Transverse colon (tissue), 4 donors: ENCODE measurements at places on chromosomes 3 and 15. TPM values are rescaled to one million over a fixed set of nuclear protein-coding genes. Genes with fewer than 3 reads are reported as not detected.

- DNase-seq, result no peak
- no peaks in the 10 kb centered on the region for H3K36me3 ChIP-seq
- H3K4me3 ChIP-seq, result no peak overlapping the region
- H3K27me3 ChIP-seq, result no peaks in the 10 kb centered on the region
These were observed 135.8 kb downstream of the CHSY1 start for GRCh38 chr15:101115786-101116680.

GRCh38 chr3:171776839-171777583, 33.3 kb downstream of the PLD1 start:
- peaks cover 7% of the 10 kb centered on the region for H3K4me1 ChIP-seq
- no peak overlapping the region for H3K27ac ChIP-seq
- no peaks in the 10 kb centered on the region for H3K27me3 ChIP-seq
- H3K36me3 ChIP-seq, result no peaks in the 10 kb centered on the region

The USP50 gene
- total RNA-seq, result not detected

The NCKIPSD gene
- 48.5 TPM for total RNA-seq

- H3K27ac ChIP-seq, result no peak overlapping the region
- no peak for DNase-seq
- H3K27me3 ChIP-seq, result no peaks in the 10 kb centered on the region
- peaks cover 10% of the 10 kb centered on the region for H3K36me3 ChIP-seq
- no peak overlapping the region for H3K4me3 ChIP-seq
These were observed 32.0 kb downstream of the AP4E1 start for GRCh38 chr15:50940506-50940905.

DNA sequence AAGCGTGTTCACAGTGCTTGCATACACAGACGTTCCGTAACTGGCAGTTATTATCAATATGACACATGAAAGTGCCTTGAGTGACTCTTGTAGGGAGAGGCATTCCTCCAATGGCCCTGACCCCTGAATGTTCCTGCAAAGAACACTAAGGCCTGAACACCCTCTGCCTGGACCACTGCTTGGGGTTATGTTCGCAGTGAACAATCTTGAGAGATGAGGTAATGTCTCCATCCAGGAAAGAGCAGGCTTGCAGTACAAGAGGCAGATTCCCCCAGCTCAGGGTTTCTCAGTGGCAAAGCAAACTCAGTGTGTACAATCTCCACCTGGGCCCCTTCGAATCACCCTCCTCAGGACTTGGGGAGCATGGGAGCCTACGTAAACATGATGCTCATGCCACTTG, 324.6 kb downstream of the MAGI1 start:
- H3K4me1 ChIP-seq, result no peaks in the 10 kb centered on the region
- H3K36me3 ChIP-seq, result no peaks in the 10 kb centered on the region
- no peaks in the 10 kb centered on the region for H3K27me3 ChIP-seq
- DNase-seq, result no peak
- H3K4me3 ChIP-seq, result no peak overlapping the region
- no peak overlapping the region for H3K27ac ChIP-seq

DNA sequence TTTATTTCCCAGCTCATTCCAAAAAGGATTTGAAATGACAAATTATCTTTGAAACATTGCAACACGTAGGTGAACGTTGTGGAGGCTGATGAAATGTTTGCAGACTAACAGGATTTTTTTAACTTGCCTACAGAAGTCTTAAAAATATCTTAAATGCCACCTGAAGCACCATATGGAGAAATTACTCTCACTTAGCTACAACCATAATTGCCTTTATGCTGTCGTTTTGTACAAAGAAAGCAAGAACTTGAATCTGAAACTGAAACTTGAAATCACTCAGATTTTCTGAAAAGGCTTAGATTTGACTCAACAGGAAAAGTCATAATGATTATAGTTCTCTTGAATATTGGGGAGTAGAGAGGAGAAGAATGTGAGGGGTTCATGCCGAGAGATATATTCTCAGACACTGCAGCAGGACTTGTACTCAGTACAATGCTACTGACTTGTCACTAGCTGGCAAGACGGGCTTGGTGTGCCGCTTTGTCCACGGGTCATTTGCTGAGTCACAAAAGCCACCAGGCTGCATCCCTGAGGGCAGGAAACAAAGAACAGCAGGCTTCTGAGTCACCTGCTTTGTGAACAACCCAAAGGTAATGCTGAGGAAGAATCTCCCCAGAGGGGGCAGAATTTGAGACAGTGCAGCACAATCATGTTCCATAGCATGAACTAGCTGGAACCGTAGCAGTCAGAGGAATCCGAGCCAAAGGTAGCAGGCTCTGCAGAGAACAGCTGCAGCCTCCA, 7.1 kb upstream of the FMN1 start:
- DNase-seq, result peak; percentile 66
- no peaks in the 10 kb centered on the region for H3K4me1 ChIP-seq
- H3K27me3 ChIP-seq, result no peaks in the 10 kb centered on the region
- no peak overlapping the region for H3K27ac ChIP-seq
- no peaks in the 10 kb centered on the region for H3K36me3 ChIP-seq

The CCR9 gene
- 0.14 TPM for total RNA-seq

The LEKR1 gene
- total RNA-seq, result not detected

DNA sequence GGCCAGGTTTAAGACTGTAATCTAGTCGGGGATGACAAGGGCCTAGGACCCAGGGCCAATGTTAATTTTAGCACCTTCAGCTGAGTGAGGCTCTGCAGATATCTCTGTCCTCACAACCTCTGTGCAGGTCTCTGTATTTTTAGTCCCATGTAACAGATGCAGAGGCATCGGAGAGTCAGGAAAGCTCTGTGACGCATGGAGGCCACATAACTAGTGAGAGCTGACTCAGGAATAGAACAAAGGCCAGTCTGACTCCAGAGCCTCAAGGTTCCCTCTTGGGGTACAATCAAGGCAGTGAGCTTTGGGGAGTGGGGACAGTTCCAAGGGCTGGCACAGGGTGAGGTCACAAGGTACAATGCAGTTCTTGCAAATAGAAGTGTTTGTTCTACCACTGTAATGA, 31.0 kb downstream of the FSTL1 start:
- H3K36me3 ChIP-seq, result no peaks in the 10 kb centered on the region
- peaks cover 18% of the 10 kb centered on the region for H3K4me1 ChIP-seq
- no peak overlapping the region for H3K4me3 ChIP-seq
- peak overlapping the region; percentile 80 for H3K27ac ChIP-seq
- no peak for DNase-seq
- H3K27me3 ChIP-seq, result no peaks in the 10 kb centered on the region

- DNase-seq, result no peak
- no peak overlapping the region for H3K4me3 ChIP-seq
- no peaks in the 10 kb centered on the region for H3K36me3 ChIP-seq
These were observed 66.6 kb downstream of the CLDN11 start for GRCh38 chr3:170485294-170485693.

The KBTBD13 gene
- total RNA-seq, result not detected

DNA sequence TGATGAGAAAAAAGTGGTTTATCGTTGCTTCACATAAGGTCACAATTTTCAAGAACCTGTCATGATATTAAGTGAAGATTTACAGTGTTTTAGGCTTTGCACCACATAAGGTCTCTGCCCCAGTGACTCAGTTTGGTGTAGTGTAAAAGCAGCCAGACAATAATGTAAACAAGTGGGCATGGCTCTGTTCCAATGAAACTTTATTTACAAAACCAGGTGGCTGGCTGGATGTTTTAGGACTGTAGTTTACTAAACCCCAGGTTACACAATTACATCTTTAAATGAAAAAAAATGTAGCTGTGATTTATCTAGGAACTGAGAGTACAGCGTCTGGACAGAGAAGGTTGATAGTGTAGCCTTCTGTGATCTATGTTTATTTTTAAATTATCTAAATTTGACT, 9.7 kb upstream of the FBXL22 start:
- no peaks in the 10 kb centered on the region for H3K27me3 ChIP-seq
- H3K27ac ChIP-seq, result peak overlapping the region; percentile 26
- DNase-seq, result no peak
- no peak overlapping the region for H3K4me3 ChIP-seq
- peaks cover 9% of the 10 kb centered on the region for H3K4me1 ChIP-seq

GRCh38 chr3:34374521-34374920, 576.1 kb downstream of the PDCD6IP start:
- H3K36me3 ChIP-seq, result no peaks in the 10 kb centered on the region
- no peak for DNase-seq
- H3K27me3 ChIP-seq, result no peaks in the 10 kb centered on the region
- peaks cover 10% of the 10 kb centered on the region for H3K4me1 ChIP-seq
- H3K4me3 ChIP-seq, result no peak overlapping the region

GRCh38 chr3:148079370-148079769, 618.3 kb upstream of the AGTR1 start:
- DNase-seq, result peak; percentile 8
- H3K27ac ChIP-seq, result peak overlapping the region; percentile 36
- no peaks in the 10 kb centered on the region for H3K4me1 ChIP-seq
- H3K36me3 ChIP-seq, result no peaks in the 10 kb centered on the region
- H3K27me3 ChIP-seq, result no peaks in the 10 kb centered on the region
- no peak overlapping the region for H3K4me3 ChIP-seq

The WDR49 gene
- total RNA-seq, result not detected

DNA sequence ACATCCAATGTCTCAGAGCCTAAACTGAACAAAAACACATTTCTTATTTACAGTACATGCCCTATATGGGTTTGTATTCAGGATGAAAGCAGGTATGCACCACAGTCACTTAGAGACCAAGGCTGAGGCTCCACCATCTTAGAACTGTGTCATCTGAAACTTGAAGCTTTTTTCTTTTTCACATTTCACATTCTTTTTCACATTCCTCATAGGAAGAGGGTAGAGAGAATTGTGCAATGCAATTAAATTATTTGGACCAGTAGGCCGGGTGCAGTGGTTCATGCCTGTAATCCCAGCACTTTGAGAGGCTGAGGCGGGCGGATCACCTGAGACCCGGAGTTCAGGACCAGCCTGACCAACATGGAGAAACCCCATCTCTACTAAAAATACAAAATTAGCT, 591.0 kb downstream of the MECOM start:
- DNase-seq, result no peak
- H3K27me3 ChIP-seq, result no peaks in the 10 kb centered on the region
- H3K4me3 ChIP-seq, result no peak overlapping the region
- no peaks in the 10 kb centered on the region for H3K36me3 ChIP-seq
- no peak overlapping the region for H3K27ac ChIP-seq
- no peaks in the 10 kb centered on the region for H3K4me1 ChIP-seq

DNA sequence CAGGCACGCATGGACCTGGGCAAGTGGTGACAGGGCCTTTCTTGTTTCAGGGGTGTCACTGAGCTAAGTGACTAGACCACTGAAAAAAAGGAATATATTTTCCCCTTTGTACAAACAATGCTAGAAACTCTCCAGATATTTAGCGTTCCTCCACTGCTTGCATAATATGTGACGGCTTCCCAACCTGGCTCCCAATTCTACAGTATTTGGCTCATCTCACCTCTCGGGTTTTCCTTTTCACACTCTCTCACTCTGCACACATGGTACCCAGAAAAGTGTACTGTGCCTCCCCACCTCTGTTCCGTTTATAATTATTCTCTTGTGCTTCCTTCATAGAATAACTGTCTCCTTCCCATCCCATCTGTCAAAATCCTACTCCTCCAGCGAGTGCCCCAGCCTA, 140.5 kb upstream of the KLHL25 start:
- no peaks in the 10 kb centered on the region for H3K27me3 ChIP-seq
- H3K4me3 ChIP-seq, result no peak overlapping the region
- no peaks in the 10 kb centered on the region for H3K4me1 ChIP-seq
- no peak overlapping the region for H3K27ac ChIP-seq
- H3K36me3 ChIP-seq, result no peaks in the 10 kb centered on the region
- no peak for DNase-seq

The SEMA3F gene
- 5.1 TPM for total RNA-seq

The PP2D1 gene
- total RNA-seq, result not detected

DNA sequence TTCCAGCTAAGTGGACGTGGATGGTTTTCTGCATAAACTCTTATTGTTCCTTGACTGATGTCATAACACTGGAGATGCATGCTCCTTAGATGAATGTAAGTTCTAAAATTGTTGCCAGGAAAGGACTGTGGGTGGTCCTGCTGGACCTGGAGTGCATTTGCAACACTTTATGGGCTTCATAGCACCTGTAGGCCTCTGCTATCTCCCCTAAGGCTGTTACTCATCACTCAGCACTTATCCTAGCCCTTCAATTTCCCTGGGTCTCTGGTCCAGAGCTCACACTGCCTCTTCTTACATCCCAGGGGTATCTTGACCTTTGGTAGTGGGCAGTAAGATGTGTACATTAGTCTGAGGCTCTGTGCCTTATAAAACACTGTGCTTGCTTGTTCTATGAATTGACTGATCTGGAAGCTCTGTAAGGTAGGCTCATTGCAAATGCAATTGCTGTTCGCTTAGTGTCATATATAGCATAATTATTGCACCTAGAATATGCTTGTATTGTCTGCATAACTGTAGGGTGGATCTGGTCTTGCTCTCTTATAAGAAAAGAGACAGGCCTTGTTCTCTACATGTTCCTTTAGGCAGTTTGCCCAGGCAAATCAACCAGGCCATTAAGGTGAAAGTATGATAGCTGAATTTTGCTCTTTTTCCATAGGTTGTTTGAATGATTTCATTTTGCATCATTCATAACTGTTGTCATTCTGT, 35.8 kb downstream of the SLCO3A1 start:
- DNase-seq, result no peak
- peaks cover 17% of the 10 kb centered on the region for H3K4me1 ChIP-seq
- H3K4me3 ChIP-seq, result no peak overlapping the region
- no peaks in the 10 kb centered on the region for H3K27me3 ChIP-seq

- no peak overlapping the region for H3K27ac ChIP-seq
- H3K4me1 ChIP-seq, result no peaks in the 10 kb centered on the region
- H3K27me3 ChIP-seq, result peaks cover 10% of the 10 kb centered on the region
- no peak for DNase-seq
These were observed 122.3 kb downstream of the MEGF11 start for GRCh38 chr15:66131200-66131599.

DNA sequence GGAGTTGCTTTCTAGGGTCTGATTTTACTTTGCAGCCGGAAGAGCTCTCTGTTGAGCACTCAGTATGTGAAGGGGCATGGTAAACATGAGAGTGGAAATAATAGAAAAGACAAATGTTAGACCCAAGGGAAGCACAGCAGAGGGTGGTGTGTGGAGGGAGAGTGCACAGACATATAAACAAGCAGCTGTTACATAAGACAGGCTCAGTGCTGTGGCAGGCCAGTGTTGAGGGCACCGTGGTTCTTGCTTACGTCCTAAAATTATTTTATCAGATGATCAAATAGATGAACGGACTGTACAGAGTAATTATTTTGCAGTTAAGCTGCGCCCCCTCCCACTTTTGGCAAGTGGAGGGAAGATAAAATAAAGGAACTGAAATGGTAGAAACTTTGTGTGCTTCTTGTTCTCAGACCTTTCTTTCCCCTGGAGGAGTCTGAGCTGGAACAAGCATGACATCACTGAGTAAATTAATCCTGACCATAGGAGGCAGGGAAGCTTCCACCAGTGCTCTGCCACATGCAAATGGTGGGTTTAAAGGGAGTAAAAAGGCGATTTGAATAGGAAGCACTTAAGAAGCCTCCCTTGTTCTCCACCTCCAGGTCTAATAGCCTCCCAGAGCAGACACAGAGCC, 205.6 kb downstream of the IL20RB start:
- H3K27ac ChIP-seq, result peak overlapping the region; percentile 42
- no peaks in the 10 kb centered on the region for H3K27me3 ChIP-seq
- DNase-seq, result no peak
- no peak overlapping the region for H3K4me3 ChIP-seq
